Caki2 (cell line): ENCODE measurements at places on chromosomes 3 and 15.
A peak's percentile ranks its signal among the peaks of the same experiment; 100 is the strongest.

DNA sequence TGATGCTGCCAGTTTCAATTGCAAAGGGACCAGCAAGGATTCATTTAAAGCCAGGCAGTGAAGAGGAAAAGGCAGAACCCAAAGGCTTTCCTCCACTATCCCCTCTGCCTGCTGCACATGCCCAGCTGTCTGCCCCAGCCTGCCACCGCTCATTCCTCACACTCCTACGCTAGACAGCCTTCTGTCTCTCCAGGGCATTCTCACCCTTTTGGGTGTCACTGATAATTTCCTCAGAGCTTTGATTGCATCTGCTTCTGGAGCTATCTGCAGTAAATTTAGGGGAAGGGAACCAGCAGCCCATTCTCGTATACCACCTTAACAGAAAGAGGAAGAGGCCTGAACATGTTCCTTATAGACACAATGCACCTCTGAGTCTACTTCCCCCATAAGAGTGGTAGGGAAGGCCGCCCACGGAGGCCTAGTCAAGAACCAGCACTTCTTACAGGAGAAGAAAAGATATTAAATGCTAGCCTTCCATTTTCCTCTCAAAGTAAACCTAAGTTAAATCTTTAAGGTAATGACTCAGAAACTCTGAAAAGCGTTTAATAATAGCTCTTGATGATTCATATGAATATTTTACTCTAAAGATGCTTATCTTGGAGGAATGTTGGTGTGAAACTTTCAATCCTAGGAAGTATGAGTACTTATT lies 20.9 kb downstream of the NUDT16 start:
- DNase-seq = no peak

GRCh38 chr3:174857301-174857700 lies 1.8 kb upstream of the NAALADL2 start:
- no peak for DNase-seq

GRCh38 chr3:100169201-100169920 lies 55.1 kb upstream of the FILIP1L start:
- DNase-seq = no peak

DNA sequence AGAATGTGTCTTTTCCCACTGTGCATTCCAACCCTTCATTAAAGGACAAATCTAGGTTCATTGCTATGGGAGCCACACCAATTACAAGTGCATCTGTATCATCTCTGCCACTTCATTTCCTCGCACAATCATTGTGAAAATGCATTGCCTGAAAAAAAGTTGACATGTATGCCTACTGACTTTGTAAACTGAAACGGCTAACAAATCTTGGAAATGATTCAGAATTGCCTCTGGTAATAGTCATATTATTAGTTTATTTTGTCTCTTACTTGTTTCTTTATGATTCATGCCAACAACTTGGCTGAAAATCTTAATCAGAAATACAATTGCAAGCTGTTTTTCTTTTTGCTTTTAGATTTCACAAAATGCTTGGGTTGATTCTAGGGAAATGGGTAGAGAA lies 497.1 kb downstream of the ZIC1 start:
- no peak for DNase-seq

- peak; percentile 59 for DNase-seq
Measured at GRCh38 chr3:24508423-24508839, 13.8 kb upstream of the THRB start.

DNA sequence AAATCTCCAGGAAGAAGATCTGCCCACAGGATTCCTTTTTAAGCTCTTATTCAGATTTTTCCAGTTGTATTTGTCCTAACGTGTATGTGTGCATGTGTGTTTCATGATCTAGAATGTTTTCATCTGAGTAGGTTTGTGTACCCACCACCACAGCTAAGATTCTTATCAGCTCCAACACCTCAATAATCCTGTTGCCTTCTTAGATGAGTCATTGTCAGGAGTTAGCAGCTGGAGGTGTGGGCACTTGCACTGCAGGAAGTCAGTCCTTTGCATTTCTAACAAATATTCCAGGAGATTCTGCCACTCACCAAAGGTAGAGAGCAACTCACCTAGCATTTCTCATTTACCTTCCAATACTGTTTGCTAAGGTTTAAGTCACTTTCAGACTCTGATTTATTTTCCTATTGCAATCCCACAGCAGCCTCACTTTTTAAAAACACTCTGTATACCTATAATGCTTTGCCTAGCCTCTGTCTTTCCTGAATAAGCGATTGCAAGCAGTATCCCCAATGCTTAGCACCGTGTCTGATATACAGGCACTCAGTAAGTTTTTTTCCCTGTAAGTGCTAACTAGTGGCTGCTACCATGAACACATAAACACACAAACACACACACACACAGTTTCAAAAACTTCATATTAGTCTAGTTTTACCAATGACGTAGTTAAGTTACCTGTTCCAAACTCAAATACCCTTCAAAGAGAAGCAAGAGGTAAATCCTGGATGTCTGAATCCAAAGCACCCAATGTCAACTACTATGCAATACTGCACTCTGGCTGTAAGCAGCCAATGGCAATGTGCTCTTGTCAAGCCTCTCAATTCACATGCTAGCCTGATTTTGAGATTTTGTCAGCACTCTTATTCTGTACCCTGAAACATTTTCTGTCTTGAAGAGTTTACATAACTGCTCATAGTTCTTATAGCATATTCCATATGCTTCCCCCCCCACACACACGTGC lies 713.5 kb upstream of the LMCD1 start:
- DNase-seq = peak; percentile 41

GRCh38 chr15:92020804-92021203 lies 167.3 kb downstream of the SLCO3A1 start:
- DNase-seq = no peak

GRCh38 chr3:153463895-153464294 lies 301.9 kb downstream of the RAP2B start:
- DNase-seq = no peak

- no peak for DNase-seq
Measured at GRCh38 chr3:111862415-111862814, 3.4 kb downstream of the PHLDB2 start.
